Activated CD4-positive, alpha-beta memory T cell treated with anti-CD3 and anti-CD28 coated beads for 36 hours (primary cell): ENCODE measurements at places on chromosomes 4 and X. TPM values are rescaled to one million over a fixed set of nuclear protein-coding genes. Genes with fewer than 3 reads are reported as not detected.

GRCh38 chrX:47574547-47575301 is 7.5 kb upstream of the TIMP1 start:
- DNase-seq = no peak

The MAGEA12 gene
- not detected for total RNA-seq

GRCh38 chrX:81120936-81121371 is 80.8 kb downstream of the HMGN5 start:
- DNase-seq = peak; percentile 46

GRCh38 chr4:109301651-109302360 is 652 bp downstream of the COL25A1 start:
- no peak for DNase-seq

The MYL5 gene
- total RNA-seq = 13.0 TPM

DNA sequence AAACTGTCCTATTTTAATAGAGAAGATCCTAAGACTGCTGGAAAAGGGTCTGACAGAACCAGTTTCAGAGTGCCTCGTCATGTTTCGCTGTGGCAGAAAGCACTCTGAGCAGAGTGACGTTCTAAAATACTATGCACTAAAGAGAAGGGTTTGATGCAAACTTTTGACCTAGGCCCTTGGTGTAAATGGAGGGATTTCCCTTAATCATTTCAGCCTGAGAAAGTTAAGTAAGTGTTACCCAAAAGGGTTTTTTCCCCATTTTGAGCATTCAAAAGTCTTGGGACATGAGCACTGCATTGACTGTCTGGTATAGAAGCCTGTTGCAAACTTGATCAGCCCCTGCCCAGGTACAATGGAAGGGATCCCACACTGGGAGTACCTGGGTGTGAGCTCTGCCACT is 157.5 kb upstream of the ATOH1 start:
- DNase-seq = no peak

GRCh38 chr4:8747467-8748235 is 124.0 kb downstream of the HMX1 start:
- no peak for DNase-seq
